Left renal cortex interstitium (tissue), 4 donors: ENCODE measurements at places on chromosomes 5 and 9. TPM values are rescaled to one million over a fixed set of nuclear protein-coding genes. Genes with fewer than 3 reads are reported as not detected.
A peak's percentile ranks its signal among the peaks of the same experiment; 100 is the strongest.

DNA sequence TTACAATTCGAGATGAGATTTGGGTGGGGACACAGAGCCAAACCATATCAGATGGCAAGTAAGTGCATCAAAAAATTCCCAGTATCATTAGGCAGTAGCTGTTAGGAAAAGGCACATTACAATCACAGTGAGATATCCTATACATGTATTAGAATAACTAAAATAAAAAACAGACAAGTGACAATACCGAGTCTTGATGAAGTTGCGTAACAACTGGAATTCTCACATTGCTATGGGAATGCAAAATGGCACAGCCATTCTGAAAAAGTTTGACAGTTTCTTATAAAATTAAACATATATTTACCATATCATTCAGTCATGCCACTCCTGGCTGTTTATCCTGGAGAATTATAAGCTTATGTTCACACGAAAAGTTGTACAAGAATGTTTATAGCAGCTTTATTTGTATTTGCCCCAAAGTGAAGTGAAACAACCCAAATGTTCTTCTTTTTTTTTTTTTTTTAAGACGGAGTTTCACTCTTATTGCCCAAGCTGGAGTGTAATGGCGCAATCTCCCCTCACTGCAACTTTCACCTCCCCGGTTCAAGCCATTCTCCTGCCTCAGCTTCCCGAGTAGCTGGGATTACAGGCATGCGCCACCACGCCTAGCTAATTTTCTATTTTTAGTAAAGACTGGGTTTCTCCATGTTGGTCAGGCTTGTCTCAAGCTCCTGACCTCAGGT is 93.1 kb upstream of the TLE1 start:
- no peak for DNase-seq

GRCh38 chr9:104386425-104387069 is 117.5 kb upstream of the OR13F1 start:
- DNase-seq: peak; percentile 7

The PCDHA1 gene
- polyA plus RNA-seq: not detected

DNA sequence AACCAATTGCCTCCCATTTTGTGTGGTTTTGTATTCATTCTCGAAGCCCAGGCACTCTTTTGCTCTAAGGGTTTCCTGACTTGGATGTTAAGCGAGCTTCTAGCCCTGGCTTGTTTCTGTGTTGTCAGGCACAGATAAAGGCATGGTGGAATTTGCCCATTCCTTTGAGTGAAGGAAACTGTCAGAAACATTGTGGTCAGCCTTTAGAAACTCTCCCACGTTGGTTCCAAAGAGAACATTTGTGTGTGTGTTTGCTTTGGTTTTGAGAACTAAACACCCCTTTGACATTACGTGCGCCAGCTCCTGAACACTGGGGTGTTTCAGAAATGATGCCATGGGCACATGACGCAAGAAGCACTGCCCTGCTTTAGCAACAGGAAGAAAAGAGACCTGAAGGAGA is 320.9 kb downstream of the NTRK2 start:
- DNase-seq: no peak

The LHX3 gene
- not detected for polyA plus RNA-seq

- DNase-seq: no peak
These were observed 398.0 kb upstream of the SLC24A2 start for GRCh38 chr9:20186823-20187222.

DNA sequence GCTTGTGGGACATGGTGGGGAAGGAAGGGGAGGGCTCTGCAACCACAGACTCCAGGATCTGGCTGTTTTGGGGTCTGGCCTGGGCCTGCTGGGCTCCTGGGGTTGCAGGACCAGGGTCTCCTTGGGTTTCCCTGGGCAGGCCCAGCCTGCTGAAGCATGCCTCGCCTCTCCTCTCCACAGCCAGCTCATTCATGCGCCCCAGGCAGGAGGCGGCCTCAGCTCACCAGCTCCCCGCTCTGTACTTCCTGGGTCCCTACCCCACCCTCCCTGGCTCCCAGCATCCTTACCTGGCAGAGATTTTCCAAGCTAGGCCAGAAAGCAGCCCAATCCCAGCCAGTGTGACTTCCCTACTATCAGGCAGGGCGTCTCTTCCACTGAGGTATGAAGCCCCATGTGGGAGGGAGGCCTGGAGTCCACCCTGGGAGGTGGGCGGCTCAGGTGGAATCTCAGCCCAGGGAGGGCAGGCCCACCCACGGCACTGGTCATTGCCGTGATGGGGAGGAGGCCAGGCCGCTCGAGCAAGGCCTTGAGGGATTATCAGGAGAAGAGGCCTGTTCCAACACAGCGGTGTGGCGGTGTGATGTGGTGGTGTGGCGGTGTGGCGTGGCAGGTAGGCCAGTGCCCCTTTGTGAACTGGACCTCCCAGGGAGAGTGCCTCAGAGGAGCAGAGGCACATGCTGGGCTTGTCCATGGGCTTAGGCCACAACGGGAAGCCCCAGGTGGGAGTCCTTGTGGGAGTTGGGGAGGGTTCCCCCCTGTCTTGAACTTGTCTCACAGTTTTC is 103.4 kb downstream of the DAB2IP start:
- no peak for DNase-seq

The PCDHB8 gene
- polyA plus RNA-seq: 4.5 TPM

The HAVCR2 gene
- polyA plus RNA-seq: 7.4 TPM

- DNase-seq: no peak
These were observed 283.9 kb upstream of the RFX3 start for GRCh38 chr9:3809724-3810123.

GRCh38 chr5:17096952-17097695 is 120.3 kb upstream of the BASP1 start:
- no peak for DNase-seq

- peak; percentile 63 for DNase-seq
These were observed 29.8 kb upstream of the GGTA1 start for GRCh38 chr9:121529237-121529987.

The OTP gene
- not detected for polyA plus RNA-seq
